GDM1 (cell line): ENCODE measurements at places on chromosomes 5 and 9.

DNA sequence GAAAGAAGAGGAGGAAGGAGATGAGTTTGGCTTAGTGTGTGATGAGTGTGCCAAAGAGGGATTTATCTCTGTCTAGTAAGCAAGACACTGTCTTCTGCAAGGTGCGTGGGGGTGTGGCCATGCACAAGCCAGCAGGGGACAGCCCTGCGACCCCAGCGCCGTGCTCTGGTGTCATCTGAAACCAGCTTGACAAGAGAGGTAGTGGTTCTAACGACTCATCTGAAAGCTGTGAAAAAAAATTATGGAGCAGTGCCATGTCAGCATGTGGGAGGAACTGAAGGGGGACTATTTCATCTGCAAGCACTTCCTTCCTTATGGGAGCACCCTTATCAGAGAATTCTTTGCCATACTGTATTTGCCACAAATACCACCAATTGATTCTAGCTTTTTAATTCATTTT, 398.6 kb downstream of the PSAT1 start:
- no peak for DNase-seq

- no peak for DNase-seq
Measured at GRCh38 chr9:87610200-87611155, 112.8 kb downstream of the DAPK1 start.

DNA sequence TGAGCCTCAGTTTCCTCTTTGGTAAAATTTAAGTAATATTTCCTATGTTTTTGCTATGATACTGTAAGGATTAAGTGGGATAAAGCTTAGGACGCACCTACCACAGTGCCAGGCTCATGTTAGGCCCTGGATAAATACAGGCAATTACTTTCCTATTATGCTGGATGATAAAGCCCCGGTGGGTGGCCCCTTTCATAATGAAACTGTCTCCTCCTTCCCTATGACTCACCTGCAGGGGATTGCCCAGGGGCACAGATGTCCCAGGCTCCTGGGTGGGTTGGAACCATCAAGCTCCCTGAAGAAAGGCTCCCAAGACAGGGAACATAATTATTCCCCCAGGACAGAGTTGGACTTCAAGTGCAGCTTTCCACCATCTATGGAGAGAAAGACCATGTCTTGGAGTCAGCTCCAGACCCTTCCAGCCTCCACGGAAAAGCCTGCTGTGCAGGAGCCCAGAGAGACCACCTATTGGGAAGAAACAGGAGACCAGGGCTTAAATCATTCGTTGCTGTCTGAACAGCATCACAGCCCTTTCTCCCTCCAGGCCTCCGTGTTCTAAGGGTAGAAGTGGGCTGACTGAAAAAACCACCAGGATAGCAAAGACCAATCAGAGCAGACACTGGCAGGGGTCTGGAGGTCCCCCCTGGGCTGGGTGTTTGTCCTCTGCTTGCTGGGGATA, 43.2 kb upstream of the FOXE1 start:
- no peak for DNase-seq

GRCh38 chr5:80204808-80205614, 50.8 kb downstream of the SERINC5 start:
- DNase-seq: no peak

- DNase-seq: no peak
Measured at GRCh38 chr5:180128671-180129261, 57.2 kb upstream of the RNF130 start.

GRCh38 chr9:88968799-88969198, 22.5 kb upstream of the S1PR3 start:
- DNase-seq: no peak

GRCh38 chr5:139836469-139837208, 41.0 kb downstream of the PSD2 start:
- DNase-seq: no peak

DNA sequence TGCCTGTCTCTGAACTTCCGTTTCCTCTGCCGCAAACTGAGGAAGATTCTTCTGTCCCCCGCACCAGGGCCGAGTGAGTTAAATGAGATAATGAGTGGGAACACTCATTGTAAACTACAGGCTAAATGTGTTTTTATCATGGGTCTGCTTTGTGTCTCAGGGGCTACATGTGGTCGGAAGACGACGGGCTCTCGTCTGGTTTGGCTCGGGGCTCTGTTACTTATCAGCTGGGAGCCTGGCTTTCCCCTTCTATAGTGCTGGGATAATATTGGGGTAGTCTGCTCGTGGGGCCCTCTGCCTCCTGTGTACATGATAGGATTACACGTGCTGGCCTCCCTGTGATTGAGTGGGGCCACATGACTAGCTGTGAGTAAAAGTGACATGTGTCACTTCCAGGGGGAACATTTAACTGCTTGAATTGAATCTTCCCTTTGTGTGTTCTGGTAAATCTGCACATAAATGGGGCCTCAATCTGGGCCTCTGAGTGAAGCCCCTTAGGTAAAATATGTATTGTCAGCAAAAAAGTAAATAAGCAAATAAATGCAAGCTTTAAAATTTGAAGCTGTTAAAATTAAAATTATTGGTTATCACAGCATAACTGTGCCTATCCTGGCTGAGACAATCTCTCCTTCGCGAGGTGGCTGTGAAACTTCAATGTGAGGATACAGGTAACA, 86.9 kb upstream of the SH3PXD2B start:
- no peak for DNase-seq

- DNase-seq: no peak
Measured at GRCh38 chr9:82492274-82492673, 503.7 kb downstream of the SPATA31D1 start.

DNA sequence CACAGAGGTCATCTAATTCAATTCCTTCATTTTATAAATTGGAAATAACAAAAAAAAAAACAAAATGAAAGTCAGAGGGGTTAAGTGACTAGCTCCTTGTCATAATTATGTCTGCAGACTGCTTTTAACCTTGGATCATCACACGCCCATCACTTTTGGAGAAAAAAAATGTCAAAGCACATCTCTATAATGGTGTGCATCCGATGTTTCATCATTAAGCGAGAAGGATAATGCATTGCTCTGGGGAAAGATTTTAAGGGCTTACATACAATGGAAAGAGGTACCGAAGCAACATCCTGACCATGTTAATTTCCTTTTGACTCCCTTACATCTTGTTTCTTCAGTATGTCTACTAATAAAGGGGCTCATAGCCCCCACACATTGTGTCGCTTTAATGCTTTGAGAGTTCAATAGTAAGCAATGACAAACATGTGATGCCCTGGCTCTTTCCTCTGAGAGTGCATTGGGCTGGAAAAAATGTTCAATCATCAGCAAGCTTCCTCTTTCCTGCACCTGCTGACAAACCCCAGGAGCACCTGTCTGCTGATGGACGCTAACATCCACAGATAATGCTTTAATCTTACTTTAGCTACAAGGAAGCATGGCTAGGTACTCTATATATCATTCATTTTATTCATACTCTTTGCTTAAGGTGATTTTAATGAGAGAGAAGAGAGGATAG, 242.2 kb downstream of the SMARCA2 start:
- DNase-seq: no peak
